ENCODE measurements at places on chromosomes 1 and 21.
A peak's percentile ranks its signal among the peaks of the same experiment; 100 is the strongest.

DNA sequence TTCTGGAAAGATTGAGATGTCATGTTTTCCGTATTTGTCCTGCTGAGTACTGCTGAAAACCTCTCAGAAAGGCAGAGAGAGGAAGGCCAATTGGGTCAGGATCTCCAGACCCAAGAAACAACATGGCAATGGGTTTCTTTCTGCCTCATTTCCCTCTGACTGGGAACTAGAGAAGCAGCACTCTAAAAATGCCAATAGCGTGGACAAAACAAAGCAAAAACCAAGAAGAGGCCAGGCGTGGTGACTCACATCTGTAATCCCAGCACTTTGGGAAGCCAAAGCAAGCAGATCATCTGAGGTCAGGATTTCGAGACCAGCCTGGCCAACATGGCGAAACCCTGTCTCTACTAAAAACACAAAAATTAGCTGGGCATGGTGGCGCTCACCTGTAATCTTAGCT lies 18.3 kb downstream of the TNFRSF9 start:
- no peak for DNase-seq

DNA sequence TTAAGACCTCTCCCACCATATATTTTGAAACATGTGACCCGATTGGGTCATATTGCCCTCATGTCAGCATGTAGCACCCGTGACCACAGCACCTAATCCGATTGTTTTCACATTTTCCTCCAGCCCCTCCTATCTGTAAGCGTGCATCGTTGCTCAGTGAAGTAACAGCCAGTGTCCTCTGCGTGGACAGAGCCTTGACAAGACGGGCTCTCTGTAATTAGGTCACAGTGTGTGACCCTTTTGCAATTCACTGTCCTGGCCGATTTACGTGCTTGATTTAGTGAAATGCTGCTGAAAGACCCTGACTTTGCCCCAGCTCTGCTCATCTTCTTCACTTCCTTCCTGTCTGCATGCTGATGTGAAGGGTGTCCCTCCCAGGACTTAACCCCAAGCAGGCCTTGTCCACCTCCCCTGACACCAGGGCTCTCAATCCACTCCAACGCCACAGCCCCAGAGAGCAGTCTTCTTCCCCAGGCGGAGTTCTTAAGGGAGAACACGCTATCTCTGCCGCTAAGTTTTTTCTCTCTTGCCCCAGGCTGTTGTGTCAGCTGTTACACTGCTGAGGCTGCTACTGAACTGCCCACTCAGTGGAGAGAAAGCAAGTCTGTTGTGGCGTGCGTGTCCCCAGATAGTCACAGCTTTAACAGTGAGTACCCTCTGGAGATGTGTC lies 19.4 kb downstream of the URB2 start:
- DNase-seq, result no peak

GRCh38 chr1:72847651-72848050 lies 565.3 kb upstream of the NEGR1 start:
- no peak for DNase-seq

- peak; percentile 61 for DNase-seq
Observed at GRCh38 chr1:111222308-111223125, 5.0 kb upstream of the CHI3L2 start.

- DNase-seq, result no peak
Observed at GRCh38 chr1:234604495-234605398, 5.2 kb downstream of the IRF2BP2 start.

GRCh38 chr21:14531757-14532316 lies 14.3 kb downstream of the SAMSN1 start:
- no peak for DNase-seq

- no peak for DNase-seq
Observed at GRCh38 chr1:43930168-43930948, 3.2 kb upstream of the ARTN start.

DNA sequence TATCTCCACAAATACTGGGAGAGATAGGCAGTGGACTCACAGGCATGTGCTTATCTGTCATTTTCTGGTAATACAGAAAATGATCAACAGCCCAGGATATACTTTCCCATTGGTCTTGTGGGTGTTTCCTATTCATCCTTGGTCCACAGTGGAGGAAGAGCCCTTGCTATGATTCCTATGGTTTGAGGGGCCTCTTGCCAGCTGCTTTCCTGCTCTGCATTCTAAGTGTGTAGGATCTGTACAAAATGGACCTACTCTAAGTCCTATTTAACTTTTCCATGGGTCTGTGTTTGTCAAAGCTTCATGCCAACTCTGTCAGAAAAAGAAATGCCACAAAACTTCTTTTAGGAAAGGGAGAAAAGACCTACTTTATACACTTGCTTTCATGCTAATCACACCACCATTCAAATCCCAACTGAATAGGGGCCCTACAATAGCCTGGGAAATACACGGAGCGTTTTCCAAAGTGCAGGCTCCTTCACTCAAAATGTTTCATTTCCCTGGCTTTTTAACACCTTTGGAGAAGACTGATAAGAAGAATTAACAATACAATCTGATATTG lies 16.4 kb downstream of the PLPP3 start:
- DNase-seq, result no peak

Measured in stimulated activated CD8-positive, alpha-beta memory T cell treated with anti-CD3 and anti-CD28 coated beads, Interleukin-15, amount 100 ng/mL, for 1 hour (primary cell).